ENCODE measurements at places on chromosomes 2 and 18.

- DNase-seq, result no peak
Observed at GRCh38 chr18:22168360-22168921, 948 bp upstream of the GATA6 start.

DNA sequence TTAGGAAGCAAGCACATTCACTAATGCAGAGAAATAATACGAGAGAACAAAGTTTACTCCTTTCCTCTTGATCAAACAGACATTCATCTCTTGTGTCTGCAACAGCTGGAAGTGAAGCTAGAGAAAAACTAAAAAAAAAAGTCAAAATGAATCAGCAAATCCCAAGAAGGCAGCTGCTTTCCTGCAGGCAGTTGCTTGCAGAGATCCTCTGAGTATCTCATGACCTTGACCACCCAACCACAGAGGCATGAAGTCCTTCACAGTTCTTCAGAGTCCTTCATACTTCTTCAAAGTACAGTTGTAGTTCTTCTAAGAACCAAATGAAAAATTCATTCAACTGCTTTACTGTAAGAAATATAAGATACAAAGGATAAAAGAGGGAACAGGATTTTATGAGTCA, 97.2 kb upstream of the ACVR1C start:
- no peak for DNase-seq

GRCh38 chr2:64646007-64646880, 7.5 kb downstream of the SERTAD2 start:
- DNase-seq, result no peak

GRCh38 chr18:22675006-22675405, 257.3 kb upstream of the CTAGE1 start:
- DNase-seq, result no peak

DNA sequence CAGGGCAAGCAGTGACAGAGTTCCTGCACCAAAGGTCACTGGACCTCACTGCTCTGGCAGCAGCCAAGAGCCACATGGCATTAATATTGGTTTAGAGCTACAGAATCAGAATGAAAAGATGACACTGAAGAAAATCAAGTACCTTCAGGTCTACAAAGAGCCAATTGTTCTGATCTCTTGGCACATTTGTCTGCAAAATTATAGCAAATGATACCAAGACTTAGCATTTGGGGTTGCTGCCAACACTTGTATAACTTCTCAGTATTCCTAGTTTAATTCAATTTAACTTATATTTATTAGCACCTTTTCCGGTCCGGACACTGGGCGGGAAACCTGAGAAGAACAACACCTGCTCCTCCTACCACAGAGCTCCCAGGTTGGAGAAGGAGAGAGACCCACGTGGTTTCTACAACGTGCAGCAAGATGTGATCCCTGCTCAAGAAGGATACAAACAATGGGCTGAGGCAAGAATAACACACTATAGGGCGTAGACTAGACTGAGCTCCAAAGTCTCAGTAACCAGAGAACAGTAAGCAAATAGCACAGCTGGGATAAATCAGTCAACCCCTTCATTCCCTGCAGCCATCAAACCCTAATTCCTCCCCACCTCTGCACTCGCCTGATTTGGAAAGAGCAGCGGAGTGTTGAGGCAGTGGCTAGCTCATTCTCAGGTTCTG, 2.4 kb downstream of the LRRC30 start:
- DNase-seq, result peak; percentile 29

- no peak for DNase-seq
Observed at GRCh38 chr18:5250603-5251002, 44.9 kb downstream of the ZBTB14 start.

DNA sequence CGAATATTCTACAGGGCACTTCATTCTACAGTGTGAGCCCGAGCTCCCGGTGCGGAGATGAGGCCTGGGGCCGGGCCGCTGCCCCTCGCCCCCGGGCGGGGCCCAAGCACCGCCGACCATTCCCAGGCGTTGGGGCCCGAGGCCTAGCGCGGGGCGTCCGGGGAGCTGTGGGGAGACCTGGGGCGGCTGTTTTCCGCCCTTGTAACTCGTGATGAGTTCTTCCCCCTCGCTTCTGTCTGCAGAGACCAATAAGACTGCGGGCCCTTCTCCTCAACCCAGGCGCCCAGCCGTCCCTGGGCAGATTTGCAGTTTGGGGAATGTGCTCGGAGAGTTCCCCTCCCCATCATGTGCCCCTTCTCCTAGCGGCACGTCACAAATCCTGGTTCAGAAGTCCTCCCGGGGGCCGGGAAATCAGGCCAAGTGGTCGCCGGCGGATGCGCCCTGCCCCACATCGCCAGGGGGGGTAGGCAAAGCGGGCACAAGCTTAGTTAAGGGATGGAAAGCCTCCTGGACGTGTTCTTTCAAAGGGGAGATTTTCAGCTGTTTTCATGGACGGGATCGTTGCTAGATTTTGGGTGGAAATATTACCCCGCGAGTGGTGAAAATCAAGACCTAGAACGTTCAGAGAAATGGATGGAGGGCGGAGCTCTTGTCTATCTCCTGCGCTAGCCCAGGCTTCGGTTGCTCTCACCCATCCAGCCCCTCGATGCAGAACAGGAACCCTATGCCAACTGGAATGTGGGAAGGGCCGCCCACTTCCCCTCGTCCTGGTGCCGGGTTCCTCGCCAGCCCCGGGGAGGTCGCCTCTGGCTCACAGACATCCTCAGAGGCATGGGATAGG, 18.8 kb upstream of the HAAO start:
- DNase-seq, result peak; percentile 57

- no peak for DNase-seq
Observed at GRCh38 chr2:149383340-149383739, 53.0 kb downstream of the LYPD6 start.

- no peak for DNase-seq
Observed at GRCh38 chr2:186868344-186868743, 19.4 kb upstream of the ZSWIM2 start.

GRCh38 chr2:60553495-60554073, at the start of gene BCL11A:
BCL11A (minus strand) TSS chr2:60553654; CDS start chr2:60553270, 384 bp downstream.
- DNase-seq, result no peak

GRCh38 chr2:84888401-84889276, 7.8 kb upstream of the TRABD2A start:
- no peak for DNase-seq

DNA sequence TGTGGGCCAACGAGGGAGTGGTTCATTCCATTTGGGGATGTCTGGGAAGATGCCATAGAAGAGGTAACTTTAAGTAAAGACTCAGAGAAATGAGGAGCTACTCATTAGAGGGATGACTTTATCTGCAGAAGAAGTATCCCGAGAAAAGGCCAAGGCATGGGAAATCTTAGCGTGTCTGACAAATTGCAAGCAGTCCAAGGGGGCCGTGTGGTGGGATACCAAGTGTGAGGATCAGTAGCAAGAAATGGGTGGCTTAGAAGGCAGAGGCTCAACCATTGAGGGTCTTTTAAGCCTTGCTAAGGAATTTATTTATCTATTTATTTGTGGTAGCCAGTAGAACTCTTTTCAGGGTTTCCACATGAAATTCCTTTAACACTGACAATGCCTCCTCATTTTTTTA, 436.4 kb downstream of the RNF144A start:
- no peak for DNase-seq

DNA sequence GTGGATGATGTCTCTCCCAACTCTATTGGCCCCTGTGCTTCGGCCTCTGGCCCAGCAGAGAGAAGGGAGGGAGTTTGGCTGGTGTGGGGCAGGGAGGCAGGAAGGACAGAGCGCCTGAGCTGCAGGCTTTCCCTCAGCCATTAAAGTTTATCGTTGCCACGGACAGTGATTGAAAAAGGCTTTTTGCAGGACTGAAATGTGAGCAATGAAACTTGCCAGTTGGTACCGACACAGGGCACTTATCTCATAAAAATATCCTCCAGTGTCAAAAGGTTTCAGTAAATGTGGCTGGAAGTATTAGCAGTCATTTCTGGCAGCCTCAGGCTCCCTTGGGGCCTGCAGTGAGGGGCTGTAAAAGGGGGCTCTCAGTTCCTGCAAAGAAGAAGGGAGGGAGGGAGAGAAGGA, 169.2 kb downstream of the GLI2 start:
- DNase-seq, result no peak

- no peak for DNase-seq
Observed at GRCh38 chr18:77208964-77209363, 40.7 kb upstream of the GALR1 start.

GRCh38 chr2:123688231-123688940, 336.7 kb upstream of the CNTNAP5 start:
- DNase-seq, result no peak

- DNase-seq, result no peak
Observed at GRCh38 chr2:31726457-31726856, 145.7 kb upstream of the SRD5A2 start.

GRCh38 chr2:134261398-134262131, 7.7 kb downstream of the MGAT5 start:
- DNase-seq, result no peak

DNA sequence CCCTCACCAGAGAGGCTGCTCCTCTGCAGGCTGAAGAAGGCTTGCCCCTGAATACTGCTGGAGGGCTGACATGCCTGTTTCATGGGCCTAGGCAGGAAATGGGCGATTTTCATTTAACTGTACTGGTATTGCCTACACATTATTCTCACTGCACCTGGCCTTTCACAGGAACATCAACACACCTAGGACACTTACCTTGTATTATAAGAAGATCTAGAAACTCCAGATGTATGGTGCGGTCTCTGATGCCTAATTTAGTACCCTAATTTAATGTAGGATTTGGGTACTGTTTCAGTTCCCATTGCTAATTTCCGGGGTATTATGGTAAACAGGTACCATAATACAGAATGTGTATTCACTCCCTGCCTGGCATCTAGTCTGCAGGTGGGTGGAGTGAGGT, 146.0 kb downstream of the MYO1B start:
- no peak for DNase-seq

DNA sequence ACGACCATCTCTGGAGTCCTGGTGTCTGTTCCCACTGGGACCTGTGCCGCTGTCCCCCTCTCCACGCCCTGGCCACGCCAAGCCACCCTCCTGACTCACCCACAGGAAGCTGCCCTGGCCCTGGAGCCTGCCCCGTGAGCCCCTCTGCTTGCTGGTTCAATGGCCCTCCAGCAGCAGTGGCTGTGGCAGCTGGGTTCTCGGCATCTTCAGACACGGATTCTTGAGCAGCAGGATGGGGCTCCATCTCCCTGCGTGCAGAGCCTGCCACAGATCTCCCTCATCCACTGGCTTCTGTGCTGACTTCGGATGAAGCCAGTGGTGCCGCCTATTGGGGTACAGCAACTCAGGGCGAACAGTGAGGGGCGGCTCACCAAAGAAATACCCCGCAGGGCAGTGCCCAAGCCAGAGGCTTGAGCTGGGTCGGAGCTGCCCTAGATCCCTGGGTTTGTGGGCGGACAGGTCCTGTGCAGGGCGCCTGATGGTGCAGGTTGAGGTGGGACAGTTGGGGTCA, 14.0 kb downstream of the CAPN10 start:
- DNase-seq, result no peak

GRCh38 chr2:45692566-45692965, 41.1 kb downstream of the PRKCE start:
- no peak for DNase-seq

DNA sequence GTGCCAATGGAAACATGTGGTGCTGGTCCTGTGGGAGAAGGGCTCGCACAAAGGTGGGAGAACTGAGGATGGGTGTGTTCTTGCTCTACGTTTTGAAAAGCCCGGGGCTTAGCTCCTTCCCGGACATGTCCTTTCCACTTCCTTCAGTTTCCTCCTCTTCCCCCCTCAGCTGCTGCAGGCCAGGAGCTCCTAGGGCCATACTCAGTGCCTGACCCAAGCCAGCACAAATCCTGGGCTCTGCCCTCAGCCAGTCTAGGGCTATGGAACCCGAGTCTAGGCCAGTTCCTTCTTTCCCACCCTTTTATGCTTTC, 1.4 kb upstream of the SIX2 start:
- no peak for DNase-seq

- no peak for DNase-seq
Observed at GRCh38 chr2:16639431-16639830, 26.2 kb downstream of the CYRIA start.

- no peak for DNase-seq
Observed at GRCh38 chr2:151002959-151003600, 258.6 kb downstream of the RBM43 start.

DNA sequence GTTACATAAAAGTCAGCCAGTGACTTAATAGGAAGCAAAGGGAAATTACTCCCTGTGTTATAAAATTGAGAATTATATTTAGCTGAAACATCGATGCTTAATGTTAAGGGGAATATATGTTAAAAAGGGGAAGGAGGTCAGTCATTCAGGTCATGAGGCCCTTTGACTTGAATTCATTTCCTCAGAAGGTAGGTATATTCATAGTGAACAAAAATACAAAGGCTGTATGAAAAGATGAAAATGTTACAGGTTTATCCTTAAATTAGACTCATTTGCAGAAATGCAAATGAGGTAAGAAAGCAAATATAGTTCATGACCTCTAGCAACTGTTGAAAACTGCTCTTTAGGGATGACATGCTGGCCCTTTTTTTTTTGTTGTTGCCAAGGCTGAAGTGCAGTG, 20.8 kb downstream of the MSH6 start:
- no peak for DNase-seq

GRCh38 chr2:237497009-237497837, 10.2 kb downstream of the MLPH start:
- DNase-seq, result no peak

DNA sequence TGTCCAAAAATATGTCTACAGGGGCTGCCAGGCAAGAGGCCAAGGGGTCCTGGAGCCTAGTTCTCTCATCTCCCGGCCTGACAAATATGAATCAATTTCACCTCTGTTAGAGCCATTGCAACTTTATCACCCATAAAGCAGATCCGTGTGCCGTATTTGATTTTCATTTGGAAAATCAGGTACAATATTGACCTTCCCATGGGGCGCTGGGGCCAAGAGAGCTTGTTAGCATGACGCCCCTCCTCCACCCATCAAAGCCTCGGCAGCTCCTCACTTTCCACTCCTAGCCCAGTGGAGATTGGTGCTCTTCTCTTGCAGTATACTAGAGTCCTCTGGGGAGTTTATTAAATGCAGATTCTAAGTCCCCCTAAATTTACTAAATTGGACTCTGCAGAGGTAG, 96.8 kb downstream of the CAPN13 start:
- no peak for DNase-seq

DNA sequence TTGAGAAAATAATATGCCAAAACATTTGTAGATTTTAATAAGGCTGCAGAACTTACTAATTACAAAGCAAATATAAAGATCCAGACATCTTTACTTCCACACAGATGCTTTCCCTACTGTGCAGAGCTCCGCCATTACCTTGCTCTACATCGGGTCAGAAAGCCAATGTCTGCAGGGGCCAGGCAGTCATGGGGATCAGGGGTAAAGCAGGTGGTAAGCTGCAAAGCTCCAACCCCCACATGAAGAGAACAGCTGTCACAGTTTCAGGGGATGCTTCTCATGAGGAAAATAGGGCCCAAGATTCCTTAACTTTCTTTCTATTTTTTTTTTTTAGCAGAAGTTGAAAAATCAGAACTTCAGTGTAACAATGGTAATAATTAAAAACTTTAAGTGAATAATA, 102.7 kb downstream of the DCC start:
- no peak for DNase-seq

- no peak for DNase-seq
Observed at GRCh38 chr18:39918847-39919246, 2036.2 kb upstream of the PIK3C3 start.

- DNase-seq, result no peak
Observed at GRCh38 chr2:194661431-194661830, 995.6 kb upstream of the SLC39A10 start.
